ENCODE measurements at places on chromosomes 3 and 15. TPM values are rescaled to one million over a fixed set of nuclear protein-coding genes. Genes with fewer than 3 reads are reported as not detected.

GRCh38 chr3:112605285-112605684 lies 35.7 kb downstream of the CCDC80 start:
- H3K27me3 ChIP-seq = no peaks in the 10 kb centered on the region
- peaks cover 64% of the 10 kb centered on the region for H3K36me3 ChIP-seq
- no peak overlapping the region for H3K27ac ChIP-seq
- H3K4me3 ChIP-seq = no peak overlapping the region
- no peak for DNase-seq

DNA sequence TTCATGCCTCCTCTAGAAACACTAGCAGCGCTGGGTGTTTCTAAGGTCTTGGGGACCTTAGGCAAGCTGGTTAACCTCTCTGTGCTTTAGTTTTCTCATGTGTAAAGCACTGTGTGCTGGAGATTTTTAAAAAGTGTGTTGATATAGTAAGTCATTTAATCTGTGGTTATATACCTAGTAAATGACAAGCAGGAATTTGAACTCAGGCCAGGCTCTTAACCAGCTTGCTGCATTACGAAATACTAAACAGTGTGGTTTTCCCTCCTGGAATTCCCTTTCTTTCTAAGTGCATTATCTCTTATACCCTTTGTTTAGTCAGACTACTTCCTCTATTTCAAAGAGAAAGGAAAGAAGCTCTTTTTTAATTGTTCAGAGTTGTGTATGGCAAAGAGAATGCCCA lies 26.5 kb downstream of the NEO1 start:
- H3K36me3 ChIP-seq = no peaks in the 10 kb centered on the region
- DNase-seq = no peak
- no peak overlapping the region for H3K4me3 ChIP-seq
- no peaks in the 10 kb centered on the region for H3K27me3 ChIP-seq
- H3K27ac ChIP-seq = no peak overlapping the region

JAGN1 gene
- total RNA-seq = 25.0 TPM

GRCh38 chr3:105579439-105579838 lies 212.7 kb downstream of the ALCAM start:
- no peaks in the 10 kb centered on the region for H3K36me3 ChIP-seq
- H3K4me1 ChIP-seq = no peaks in the 10 kb centered on the region
- H3K4me3 ChIP-seq = no peak overlapping the region
- H3K27ac ChIP-seq = no peak overlapping the region
- no peaks in the 10 kb centered on the region for H3K27me3 ChIP-seq

DNA sequence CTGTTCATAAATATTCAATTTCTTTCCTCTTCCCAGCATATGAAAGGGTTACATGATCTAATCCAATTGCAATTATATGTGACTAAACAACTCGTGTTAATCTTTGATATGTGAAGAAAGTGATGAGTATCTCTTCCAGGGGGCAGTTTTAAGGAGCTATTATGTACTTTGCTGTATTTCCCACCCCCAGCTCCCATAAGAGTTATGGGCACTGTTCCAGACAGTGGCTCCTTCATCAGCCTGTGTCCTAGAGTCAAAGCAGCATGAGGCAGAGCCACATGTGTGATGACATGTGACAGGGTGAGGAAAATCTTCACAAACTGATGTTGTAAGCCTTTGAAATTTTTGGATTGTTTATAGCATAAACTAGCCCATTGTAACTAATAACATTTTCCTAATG lies 315.4 kb downstream of the DIPK2A start:
- no peaks in the 10 kb centered on the region for H3K4me1 ChIP-seq
- no peaks in the 10 kb centered on the region for H3K36me3 ChIP-seq
- no peak overlapping the region for H3K4me3 ChIP-seq

GRCh38 chr15:91970142-91970541 lies 116.6 kb downstream of the SLCO3A1 start:
- no peaks in the 10 kb centered on the region for H3K36me3 ChIP-seq
- no peak overlapping the region for H3K4me3 ChIP-seq
- H3K27ac ChIP-seq = no peak overlapping the region
- no peaks in the 10 kb centered on the region for H3K27me3 ChIP-seq
- H3K4me1 ChIP-seq = peaks cover 74% of the 10 kb centered on the region
- no peak for DNase-seq

DNA sequence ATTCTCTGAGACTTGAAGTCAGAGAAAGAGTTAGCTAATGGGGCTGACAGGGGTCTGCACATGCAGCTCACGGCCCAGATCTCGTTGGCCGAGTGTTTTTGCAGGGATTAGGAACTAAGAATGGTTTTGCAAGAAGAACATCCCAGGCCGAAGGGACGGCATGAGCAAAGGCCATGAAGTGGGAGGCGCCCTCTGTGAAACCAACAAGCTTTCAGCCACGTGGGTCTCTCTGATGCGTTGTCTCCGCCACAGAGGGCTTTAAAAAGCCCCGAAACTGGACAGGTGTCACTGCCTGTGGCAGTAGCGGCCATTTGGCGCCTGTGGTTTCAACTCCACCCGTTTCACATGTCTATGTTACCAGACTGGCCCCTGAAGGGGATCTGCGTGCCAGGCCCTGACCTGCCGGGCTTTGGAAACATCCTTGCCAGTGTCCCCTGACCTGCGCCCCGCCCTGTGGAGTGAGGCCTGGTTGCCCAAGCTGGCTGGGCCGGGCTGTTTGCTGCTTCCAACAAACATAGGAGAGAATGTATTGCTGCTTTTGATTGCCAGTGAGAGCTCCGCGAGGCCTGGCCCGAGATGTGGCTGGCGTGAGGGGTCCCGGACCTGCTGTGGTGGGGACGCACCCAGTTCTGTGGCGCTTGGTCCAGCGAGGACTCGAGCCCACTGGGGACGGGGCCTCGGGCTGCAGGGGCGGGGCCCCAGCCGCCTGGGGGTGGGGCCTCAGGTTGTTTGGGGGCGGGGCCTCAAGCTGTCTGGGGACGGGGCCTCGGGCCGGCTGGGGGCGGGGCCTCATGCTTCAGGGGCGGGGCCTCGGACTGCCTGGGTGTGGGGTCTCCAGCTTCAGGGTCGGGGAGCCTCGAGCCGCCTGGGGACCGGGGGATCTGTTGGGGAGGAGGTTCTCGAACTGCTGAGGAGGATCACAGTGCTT lies 30.4 kb downstream of the GOLGA6L2 start:
- no peaks in the 10 kb centered on the region for H3K36me3 ChIP-seq
- H3K4me1 ChIP-seq = no peaks in the 10 kb centered on the region
- H3K4me3 ChIP-seq = no peak overlapping the region
- no peaks in the 10 kb centered on the region for H3K27me3 ChIP-seq

DNA sequence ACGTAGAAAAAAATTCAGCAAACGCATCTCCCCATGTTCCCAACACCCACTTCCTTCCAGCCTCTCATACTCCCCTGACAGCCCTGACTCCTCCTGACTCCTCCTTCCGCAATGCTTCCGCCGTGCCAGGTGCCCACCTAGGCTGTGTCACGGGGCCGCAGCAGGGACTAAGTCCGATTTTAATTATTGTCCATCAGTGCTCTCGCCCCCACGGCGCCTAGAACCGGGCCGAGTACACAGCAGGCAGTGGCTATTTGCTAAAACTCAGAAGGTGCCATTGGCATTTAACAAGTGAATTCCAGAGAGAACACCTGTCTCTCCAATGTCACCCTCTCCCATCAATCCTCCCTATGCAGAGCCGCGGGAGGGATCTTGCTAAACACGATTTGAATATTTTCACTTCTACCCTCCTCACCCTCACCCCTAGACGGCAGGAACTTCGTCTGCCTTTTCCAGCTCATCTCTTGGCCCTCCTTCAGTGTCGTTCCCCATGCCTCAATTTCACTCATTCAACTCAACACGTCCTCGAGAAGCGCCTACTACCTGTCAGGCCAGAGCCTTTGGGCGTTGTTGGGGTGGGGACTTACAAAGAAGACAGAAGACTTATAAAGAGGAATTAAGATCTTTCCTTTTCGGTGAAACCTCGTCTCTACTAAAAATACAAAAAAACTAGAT lies 11.5 kb upstream of the SHF start:
- H3K36me3 ChIP-seq = no peaks in the 10 kb centered on the region
- no peak for DNase-seq
- peak overlapping the region; percentile 70 for H3K4me3 ChIP-seq
- peaks cover 7% of the 10 kb centered on the region for H3K4me1 ChIP-seq

ARHGAP31 gene
- total RNA-seq = 25.9 TPM

Measured in esophagus muscularis mucosa (tissue), 4 donors.